ENCODE measurements at places on chromosomes 3 and 15. TPM values are rescaled to one million over a fixed set of nuclear protein-coding genes. Genes with fewer than 3 reads are reported as not detected.

Gene MBNL1
- total RNA-seq: 360 TPM

Gene SLC12A1
- not detected for total RNA-seq

Gene KLF15
- not detected for total RNA-seq

Gene SERINC4
- total RNA-seq: not detected

Gene CCR8
- 0.56 TPM for total RNA-seq

Gene KLHL18
- 28.8 TPM for total RNA-seq

Gene PEX5L
- not detected for total RNA-seq

Gene RHCG
- total RNA-seq: not detected

Gene PIERCE2
- total RNA-seq: not detected

Gene DENND4A
- 54.7 TPM for total RNA-seq

Gene CLEC3B
- not detected for total RNA-seq

Gene MYL3
- total RNA-seq: not detected

Gene WNT7A
- 0.09 TPM for total RNA-seq

Gene ACTRT3
- total RNA-seq: 0.54 TPM

Gene GRAMD2A
- total RNA-seq: not detected

Gene GJD2
- not detected for total RNA-seq

Gene CRABP1
- not detected for total RNA-seq

DNA sequence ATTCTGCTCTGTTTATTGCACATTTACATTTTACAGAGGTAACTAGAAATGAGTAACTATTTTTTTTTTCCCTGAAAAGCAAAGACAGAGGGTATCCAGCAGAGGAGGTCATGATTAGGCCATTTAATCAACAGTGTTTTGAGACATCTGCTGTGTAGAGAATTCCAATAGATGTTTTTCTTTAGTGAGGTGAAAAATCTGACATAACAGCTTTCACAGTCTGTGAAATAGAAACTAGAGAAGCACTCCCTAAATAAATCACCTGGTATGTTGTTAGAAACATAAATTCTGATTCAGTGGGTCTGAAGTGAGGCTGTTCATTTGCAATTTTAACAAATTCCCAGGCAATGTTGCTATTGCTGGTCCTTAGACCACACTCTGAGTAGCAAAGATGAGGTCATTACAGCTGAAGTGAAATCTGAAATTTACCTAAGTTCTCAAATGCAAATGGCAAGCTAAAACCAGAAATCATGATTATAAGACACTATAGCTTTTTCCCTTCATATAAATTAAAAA is 329.2 kb upstream of the LRRC3B start:
- H3K4me1 ChIP-seq: no peaks in the 10 kb centered on the region
- H3K27me3 ChIP-seq: no peaks in the 10 kb centered on the region
- H3K4me3 ChIP-seq: no peak overlapping the region
- no peak overlapping the region for H3K27ac ChIP-seq
- no peak for DNase-seq

GRCh38 chr15:51932161-51932560 is 39.4 kb downstream of the LEO1 start:
- peaks cover 10% of the 10 kb centered on the region for H3K36me3 ChIP-seq
- H3K4me1 ChIP-seq: peaks cover 7% of the 10 kb centered on the region
- no peak overlapping the region for H3K4me3 ChIP-seq
- H3K27ac ChIP-seq: no peak overlapping the region
- no peaks in the 10 kb centered on the region for H3K27me3 ChIP-seq

- H3K27ac ChIP-seq: no peak overlapping the region
- DNase-seq: no peak
- H3K27me3 ChIP-seq: no peaks in the 10 kb centered on the region
- H3K4me3 ChIP-seq: no peak overlapping the region
- peaks cover 35% of the 10 kb centered on the region for H3K36me3 ChIP-seq
Observed at GRCh38 chr3:121443456-121443855, 102.3 kb downstream of the POLQ start.

DNA sequence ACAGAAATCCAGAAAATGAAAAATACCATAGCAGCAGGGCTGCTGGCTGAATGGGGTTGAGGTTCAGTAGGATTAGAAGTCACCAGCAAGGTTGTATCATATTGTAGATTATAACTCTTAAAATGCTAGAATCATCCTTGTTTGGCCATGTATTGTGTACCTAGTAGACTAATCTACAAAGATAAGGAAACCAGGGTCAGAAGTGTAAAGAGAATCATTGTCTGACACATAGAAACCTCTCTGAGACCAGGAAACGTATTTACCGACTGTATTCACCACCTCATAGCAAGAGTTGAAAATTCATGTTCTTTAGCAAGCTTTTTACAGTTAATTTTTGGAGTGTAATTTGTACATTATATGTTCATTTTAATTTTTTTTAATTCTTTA is 168.8 kb downstream of the ECT2 start:
- DNase-seq: no peak
- H3K27ac ChIP-seq: no peak overlapping the region
- no peaks in the 10 kb centered on the region for H3K36me3 ChIP-seq

DNA sequence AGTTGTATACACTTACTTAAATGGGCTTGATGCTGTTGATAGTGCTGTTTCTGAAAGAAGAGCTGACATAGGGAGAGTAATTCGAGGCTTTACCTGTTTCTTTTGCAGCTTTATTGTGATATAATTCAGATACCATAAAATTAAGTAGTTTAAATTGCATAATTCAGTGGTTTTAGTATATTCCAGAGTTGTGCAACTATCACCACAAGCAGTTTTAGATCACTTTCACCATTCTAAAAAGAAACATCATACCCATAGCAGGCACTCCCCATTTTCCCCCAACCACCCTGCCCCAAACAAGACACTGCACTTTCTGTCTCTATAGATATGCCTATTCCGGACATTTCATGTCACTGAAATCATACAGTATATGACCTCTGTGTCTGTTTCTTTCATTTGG is 98.5 kb downstream of the MTHFS start:
- no peak overlapping the region for H3K4me3 ChIP-seq
- H3K4me1 ChIP-seq: no peaks in the 10 kb centered on the region
- H3K36me3 ChIP-seq: no peaks in the 10 kb centered on the region
- H3K27me3 ChIP-seq: peaks cover 4% of the 10 kb centered on the region
- H3K27ac ChIP-seq: no peak overlapping the region

- H3K27me3 ChIP-seq: peaks cover 3% of the 10 kb centered on the region
- H3K4me1 ChIP-seq: peaks cover 52% of the 10 kb centered on the region
- H3K27ac ChIP-seq: no peak overlapping the region
- no peak overlapping the region for H3K4me3 ChIP-seq
- peaks cover 13% of the 10 kb centered on the region for H3K36me3 ChIP-seq
- peak; percentile 52 for DNase-seq
Observed at GRCh38 chr15:60392601-60392985, 5.2 kb downstream of the ANXA2 start.

DNA sequence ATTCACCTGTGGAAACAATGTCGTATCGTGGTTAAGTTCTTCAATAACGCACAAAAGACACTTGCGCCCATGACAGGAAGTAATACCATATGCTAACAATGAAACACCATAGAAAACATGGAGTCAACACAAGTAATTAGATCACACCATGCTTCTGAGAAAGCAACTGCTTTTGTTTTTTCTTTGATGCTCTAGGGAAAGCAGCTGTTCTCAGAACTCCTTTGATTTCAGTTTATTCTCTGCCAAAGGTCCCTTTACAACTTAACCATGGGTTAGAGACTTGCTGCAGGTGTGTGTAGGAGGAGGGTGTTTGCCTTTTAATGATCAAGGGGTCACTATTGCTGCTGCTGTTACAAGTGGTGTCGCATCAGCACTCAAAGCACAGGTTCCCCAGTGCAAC is 324.0 kb upstream of the SLCO3A1 start:
- no peaks in the 10 kb centered on the region for H3K36me3 ChIP-seq
- no peak for DNase-seq
- peaks cover 7% of the 10 kb centered on the region for H3K27me3 ChIP-seq
- peaks cover 10% of the 10 kb centered on the region for H3K4me1 ChIP-seq

- DNase-seq: peak; percentile 63
- H3K36me3 ChIP-seq: peaks cover 19% of the 10 kb centered on the region
- no peaks in the 10 kb centered on the region for H3K27me3 ChIP-seq
- no peaks in the 10 kb centered on the region for H3K4me1 ChIP-seq
Observed at GRCh38 chr3:161274691-161275298, 53.7 kb downstream of the NMD3 start.

- no peak for DNase-seq
- no peaks in the 10 kb centered on the region for H3K36me3 ChIP-seq
- no peak overlapping the region for H3K4me3 ChIP-seq
- no peak overlapping the region for H3K27ac ChIP-seq
- peaks cover 3% of the 10 kb centered on the region for H3K27me3 ChIP-seq
- no peaks in the 10 kb centered on the region for H3K4me1 ChIP-seq
Observed at GRCh38 chr3:149476225-149476624, 1.7 kb downstream of the TM4SF4 start.

DNA sequence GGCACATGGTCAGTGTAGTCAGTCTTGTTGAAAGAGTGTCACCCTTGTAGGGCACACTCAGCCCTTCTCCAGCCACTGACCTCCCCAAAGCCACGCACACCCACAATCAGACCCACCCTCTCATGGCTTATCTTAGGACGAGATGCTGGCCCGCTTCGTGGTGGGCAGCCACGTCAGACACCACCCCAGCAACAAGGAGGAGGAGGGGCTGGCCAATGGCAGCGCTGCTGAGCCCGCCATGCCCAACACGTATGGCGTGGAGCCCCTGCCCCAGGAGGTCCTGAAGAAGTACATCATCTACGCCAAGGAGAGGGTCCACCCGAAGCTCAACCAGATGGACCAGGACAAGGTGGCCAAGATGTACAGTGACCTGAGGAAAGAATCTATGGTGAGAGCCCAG is 10.1 kb upstream of the PODXL2 start:
- peaks cover 3% of the 10 kb centered on the region for H3K4me1 ChIP-seq
- no peak overlapping the region for H3K27ac ChIP-seq
- H3K27me3 ChIP-seq: no peaks in the 10 kb centered on the region
- no peak for DNase-seq
- H3K36me3 ChIP-seq: peaks cover 77% of the 10 kb centered on the region

GRCh38 chr3:167691366-167691765 is 37.6 kb upstream of the WDR49 start:
- H3K27me3 ChIP-seq: no peaks in the 10 kb centered on the region
- peaks cover 27% of the 10 kb centered on the region for H3K4me1 ChIP-seq
- no peak overlapping the region for H3K4me3 ChIP-seq
- H3K36me3 ChIP-seq: peaks cover 24% of the 10 kb centered on the region

GRCh38 chr15:73941871-73942635 is 15.8 kb downstream of the LOXL1 start:
- H3K4me1 ChIP-seq: peaks cover 15% of the 10 kb centered on the region
- no peak overlapping the region for H3K4me3 ChIP-seq
- H3K27ac ChIP-seq: no peak overlapping the region
- no peak for DNase-seq

- peak; percentile 63 for DNase-seq
- H3K27me3 ChIP-seq: no peaks in the 10 kb centered on the region
- peaks cover 13% of the 10 kb centered on the region for H3K36me3 ChIP-seq
- H3K4me3 ChIP-seq: no peak overlapping the region
- peaks cover 22% of the 10 kb centered on the region for H3K4me1 ChIP-seq
Observed at GRCh38 chr3:52291508-52292181, 4.0 kb downstream of the GLYCTK start.

- H3K27me3 ChIP-seq: no peaks in the 10 kb centered on the region
- H3K4me1 ChIP-seq: no peaks in the 10 kb centered on the region
- no peak for DNase-seq
- H3K27ac ChIP-seq: no peak overlapping the region
Observed at GRCh38 chr3:146071632-146072031, 89.4 kb downstream of the PLOD2 start.

DNA sequence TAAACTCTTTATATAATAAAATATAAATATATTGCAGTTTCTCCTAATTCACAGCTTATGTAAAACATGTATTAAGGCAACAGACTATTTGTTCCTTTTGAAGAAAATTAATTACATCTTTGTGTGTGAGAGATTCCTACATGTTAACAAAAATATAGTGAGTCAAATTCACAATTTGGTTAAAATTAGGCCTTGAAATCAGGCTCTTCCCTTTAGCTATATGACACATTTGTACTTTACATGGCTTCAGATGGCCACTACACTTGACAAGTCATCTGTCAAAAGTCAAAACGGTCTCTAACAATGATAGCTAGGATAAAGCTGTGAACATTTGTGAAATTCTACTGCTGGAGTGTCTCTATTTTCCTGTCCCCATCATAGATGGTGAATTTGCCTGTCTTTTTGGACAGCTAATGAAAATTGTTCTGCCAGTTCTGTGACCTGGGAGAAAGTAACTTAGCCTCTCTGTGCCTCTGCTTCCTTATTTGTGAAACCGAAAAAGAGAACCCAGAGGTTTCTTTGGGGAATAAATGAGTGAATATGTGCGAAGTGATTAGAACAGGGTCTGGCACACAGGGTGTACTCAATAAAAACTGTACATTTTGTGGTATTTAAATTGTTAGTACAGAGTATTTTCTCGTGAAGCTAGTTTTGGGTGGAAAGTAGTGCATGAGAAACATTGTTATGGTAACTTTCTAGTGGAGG is 23.6 kb downstream of the TM4SF4 start:
- H3K27me3 ChIP-seq: peaks cover 13% of the 10 kb centered on the region
- no peak overlapping the region for H3K27ac ChIP-seq
- no peaks in the 10 kb centered on the region for H3K36me3 ChIP-seq
- no peaks in the 10 kb centered on the region for H3K4me1 ChIP-seq
- DNase-seq: no peak
- no peak overlapping the region for H3K4me3 ChIP-seq

- no peaks in the 10 kb centered on the region for H3K27me3 ChIP-seq
- DNase-seq: no peak
- no peaks in the 10 kb centered on the region for H3K36me3 ChIP-seq
- H3K4me1 ChIP-seq: no peaks in the 10 kb centered on the region
- H3K27ac ChIP-seq: no peak overlapping the region
Observed at GRCh38 chr3:54574906-54575617, 352.8 kb downstream of the LRTM1 start.

GRCh38 chr15:57444877-57445513 is 68.7 kb downstream of the CGNL1 start:
- H3K27me3 ChIP-seq: peaks cover 7% of the 10 kb centered on the region
- no peak overlapping the region for H3K27ac ChIP-seq
- DNase-seq: no peak
- H3K36me3 ChIP-seq: no peaks in the 10 kb centered on the region
- H3K4me1 ChIP-seq: no peaks in the 10 kb centered on the region

- no peaks in the 10 kb centered on the region for H3K36me3 ChIP-seq
- H3K27ac ChIP-seq: no peak overlapping the region
- peaks cover 9% of the 10 kb centered on the region for H3K4me1 ChIP-seq
- H3K27me3 ChIP-seq: peaks cover 23% of the 10 kb centered on the region
- H3K4me3 ChIP-seq: no peak overlapping the region
Observed at GRCh38 chr15:38088971-38089370, 154.5 kb downstream of the TMCO5A start.

GRCh38 chr15:82677720-82678323 is 30.7 kb upstream of the CPEB1 start:
- H3K36me3 ChIP-seq: no peaks in the 10 kb centered on the region
- DNase-seq: no peak
- no peak overlapping the region for H3K4me3 ChIP-seq
- H3K27me3 ChIP-seq: no peaks in the 10 kb centered on the region
- peaks cover 6% of the 10 kb centered on the region for H3K4me1 ChIP-seq

GRCh38 chr3:24981924-24982323 is 446.1 kb upstream of the RARB start:
- no peaks in the 10 kb centered on the region for H3K27me3 ChIP-seq
- H3K27ac ChIP-seq: no peak overlapping the region
- no peak for DNase-seq
- H3K4me3 ChIP-seq: no peak overlapping the region
- no peaks in the 10 kb centered on the region for H3K4me1 ChIP-seq
- H3K36me3 ChIP-seq: no peaks in the 10 kb centered on the region

- no peak overlapping the region for H3K27ac ChIP-seq
- H3K4me1 ChIP-seq: peaks cover 1% of the 10 kb centered on the region
- no peak overlapping the region for H3K4me3 ChIP-seq
- H3K27me3 ChIP-seq: no peaks in the 10 kb centered on the region
- DNase-seq: peak; percentile 90
Observed at GRCh38 chr3:49839193-49839809, 17.1 kb downstream of the TRAIP start.

- peak overlapping the region; percentile 90 for H3K27ac ChIP-seq
- H3K36me3 ChIP-seq: peaks cover 93% of the 10 kb centered on the region
- no peak overlapping the region for H3K4me3 ChIP-seq
Observed at GRCh38 chr3:71050166-71050537, 533.4 kb downstream of the FOXP1 start.

All from activated CD8-positive, alpha-beta T cell treated with anti-CD3 and anti-CD28 coated beads for 36 hours (primary cell).